Neural crest cell (in vitro differentiated cells): ENCODE measurements at places on chromosomes 3 and 15.

- DNase-seq, result no peak
Measured at GRCh38 chr3:137110392-137110996, 152.7 kb downstream of the IL20RB start.

- DNase-seq, result no peak
Measured at GRCh38 chr15:68228143-68228970, 1.2 kb downstream of the CLN6 start.

GRCh38 chr3:64871834-64872249 is 184.0 kb upstream of the ADAMTS9 start:
- no peak for DNase-seq

GRCh38 chr3:63230146-63230545 is 48.0 kb upstream of the SYNPR start:
- no peak for DNase-seq

DNA sequence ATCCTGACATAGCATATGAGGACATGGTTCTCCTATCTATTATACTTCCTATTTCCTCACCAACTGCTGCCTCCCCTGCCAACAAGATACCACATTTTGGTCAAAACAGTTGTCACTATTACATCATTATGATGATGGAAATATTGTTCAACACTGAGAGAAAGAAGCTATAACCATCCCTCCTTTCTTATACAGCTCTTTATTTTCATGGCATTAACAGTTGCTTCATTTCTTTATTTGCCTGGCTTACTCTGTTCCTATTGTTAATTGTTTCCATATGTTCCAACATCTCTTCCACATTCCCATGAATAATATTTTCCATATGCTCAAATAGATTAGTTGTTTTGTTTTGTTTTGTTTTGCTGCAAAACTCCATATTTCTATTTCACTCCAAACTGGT is 40.8 kb upstream of the FILIP1L start:
- no peak for DNase-seq

DNA sequence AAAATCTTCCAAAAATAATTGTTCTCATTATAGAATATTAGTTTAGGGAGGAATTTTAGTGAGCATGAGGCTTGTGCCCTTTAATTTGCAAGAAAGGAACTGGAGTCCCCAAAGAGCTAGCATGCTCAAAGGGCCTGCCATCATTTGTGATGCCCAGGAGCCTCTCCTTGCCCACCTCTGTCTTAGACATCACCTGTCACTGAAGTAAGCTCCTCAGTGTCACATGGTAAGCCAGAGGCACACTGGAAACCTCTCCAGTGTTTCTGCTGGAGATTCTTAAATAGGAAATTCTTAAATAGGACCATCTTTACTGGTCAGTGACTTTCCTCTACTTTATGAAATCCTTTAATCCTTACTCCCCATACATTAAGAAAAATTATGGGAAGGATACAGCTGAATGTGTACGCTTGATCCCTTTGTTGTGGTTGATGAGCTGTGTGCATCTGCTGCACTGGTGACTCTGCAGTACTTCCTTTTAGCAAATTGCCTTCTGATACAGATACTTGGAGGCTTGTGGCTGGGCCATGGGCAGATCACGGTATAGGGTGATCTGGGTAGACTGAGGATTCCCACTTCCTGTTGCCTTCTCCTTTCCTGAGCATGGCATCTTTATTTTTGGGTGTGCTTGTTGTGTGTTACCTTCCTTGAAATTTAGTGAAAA is 197.4 kb downstream of the KLHL25 start:
- no peak for DNase-seq

DNA sequence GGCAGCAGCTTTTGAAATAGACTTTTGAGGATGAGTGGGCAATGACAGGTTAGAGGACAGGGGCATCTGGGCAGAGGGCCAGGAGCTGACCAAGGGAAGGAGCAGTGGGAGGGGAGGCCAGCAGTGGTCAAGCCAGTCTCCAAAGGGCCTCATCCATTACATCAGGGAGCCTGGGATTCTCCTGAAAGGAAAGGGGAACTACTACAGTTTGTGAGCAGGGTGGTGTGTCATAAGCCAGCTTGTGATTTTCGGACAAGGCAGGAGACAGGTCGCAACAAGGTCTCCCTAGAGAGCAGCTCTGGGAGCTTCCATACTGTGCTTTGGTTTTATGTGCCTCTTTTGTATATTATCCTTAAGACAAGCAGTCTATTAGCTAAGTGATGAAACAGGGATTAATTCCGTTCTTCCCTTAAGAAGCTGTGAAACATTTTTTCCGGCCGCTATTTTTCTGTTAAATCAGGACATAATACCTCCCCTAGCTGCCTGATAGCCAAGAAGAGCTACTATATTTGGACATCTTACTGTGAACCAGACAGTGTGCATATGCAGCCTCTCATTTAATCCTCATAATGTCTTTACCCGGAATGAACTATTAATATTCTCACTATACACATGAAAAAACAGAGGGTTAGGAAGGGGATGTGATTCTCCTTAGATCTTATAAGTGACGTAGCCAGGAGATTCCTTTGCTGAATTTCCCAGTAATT is 46.4 kb downstream of the C2CD4B start:
- no peak for DNase-seq

DNA sequence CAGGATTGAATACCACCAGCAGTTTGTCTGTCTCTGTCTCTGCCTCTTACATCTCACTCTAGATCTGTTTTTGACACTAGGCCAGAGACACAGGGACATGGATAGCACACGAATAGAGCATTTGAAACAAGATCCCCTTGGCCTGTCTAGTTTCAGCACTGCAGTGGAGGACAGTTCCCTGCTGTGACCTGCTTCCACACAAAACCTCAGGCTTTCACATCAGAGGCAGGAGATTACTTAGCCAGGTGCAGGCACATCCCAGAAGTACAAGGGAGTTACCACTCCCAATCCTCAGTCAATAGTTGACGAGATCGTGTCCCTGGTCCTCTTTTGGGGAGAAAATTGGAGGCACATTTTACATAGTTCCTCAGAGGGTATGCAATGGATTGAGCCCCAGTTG is 34.0 kb upstream of the CCK start:
- peak; percentile 43 for DNase-seq

- DNase-seq, result no peak
Measured at GRCh38 chr15:78213956-78214355, 20.4 kb downstream of the ACSBG1 start.

DNA sequence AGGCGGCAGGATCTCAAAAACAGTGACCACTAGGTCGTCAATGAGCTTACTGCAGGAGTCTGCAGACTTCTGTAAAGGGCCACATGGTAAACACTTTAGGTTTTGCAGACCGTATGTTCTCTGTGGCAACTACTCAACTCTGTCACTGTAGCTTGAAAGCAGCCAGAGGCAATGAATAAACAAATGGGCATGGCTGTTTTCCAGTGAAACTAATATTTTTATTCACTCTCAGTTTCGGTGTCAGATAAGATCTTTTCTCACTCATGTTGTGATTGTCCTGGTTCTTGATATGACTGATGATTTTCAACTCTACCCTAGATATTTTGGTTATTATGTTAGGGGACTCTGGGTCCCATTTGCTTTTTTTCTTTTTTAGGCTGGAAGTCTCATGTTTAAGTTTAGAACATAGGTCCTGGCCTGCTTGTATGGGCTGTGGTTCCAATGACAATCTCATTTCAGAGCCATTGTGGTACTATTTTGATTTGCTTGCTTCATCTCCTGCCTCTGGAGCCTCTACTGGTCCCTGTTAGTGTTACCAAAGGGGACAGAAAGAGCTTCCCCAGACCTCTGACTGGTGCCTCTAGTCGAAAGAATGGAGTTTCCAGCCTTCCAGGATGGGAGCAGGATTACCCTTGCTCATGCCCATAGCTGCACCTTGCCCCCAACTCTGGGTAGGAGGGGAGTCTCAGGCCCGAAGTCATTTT is 222.0 kb downstream of the STT3B start:
- DNase-seq, result no peak

DNA sequence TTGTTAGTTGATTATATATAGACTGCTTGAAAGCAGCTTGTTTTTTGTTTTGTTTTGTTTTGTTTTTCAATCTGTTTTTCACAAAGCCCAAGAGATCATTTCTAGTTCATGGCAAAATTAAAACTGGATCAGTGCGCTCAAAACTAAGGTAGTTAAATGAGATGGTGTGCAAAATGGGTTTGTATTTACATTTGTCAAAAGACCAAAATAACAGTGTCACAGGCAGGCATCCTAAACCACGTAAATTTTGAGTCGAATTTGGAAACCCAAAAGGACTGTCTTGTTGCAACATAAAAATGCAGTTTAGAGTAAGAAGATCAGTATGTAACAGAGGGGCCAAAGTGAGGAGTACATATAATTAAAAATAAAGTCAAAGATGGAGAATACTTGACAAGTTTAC is 2.4 kb downstream of the DMXL2 start:
- no peak for DNase-seq

DNA sequence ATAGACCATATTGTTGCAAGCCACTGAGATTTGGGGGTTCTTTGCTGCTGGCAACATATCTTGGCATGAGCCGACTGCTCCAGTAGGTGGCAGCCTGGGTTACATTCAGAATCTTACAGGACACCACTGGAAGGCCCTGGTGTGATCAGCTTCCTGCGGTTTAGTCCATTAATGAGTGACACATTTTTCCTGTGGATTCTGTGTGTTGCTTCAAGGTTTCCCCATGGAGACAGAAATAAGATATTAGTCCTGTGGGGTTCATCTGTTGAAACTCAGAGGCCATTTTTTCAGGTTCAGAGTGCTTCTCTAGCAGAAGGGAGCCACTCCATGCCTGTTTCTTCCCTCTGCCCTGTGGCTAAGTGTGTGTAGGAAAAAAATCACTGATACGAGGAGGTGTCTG is 116.2 kb downstream of the MFSD1 start:
- DNase-seq, result peak; percentile 35

DNA sequence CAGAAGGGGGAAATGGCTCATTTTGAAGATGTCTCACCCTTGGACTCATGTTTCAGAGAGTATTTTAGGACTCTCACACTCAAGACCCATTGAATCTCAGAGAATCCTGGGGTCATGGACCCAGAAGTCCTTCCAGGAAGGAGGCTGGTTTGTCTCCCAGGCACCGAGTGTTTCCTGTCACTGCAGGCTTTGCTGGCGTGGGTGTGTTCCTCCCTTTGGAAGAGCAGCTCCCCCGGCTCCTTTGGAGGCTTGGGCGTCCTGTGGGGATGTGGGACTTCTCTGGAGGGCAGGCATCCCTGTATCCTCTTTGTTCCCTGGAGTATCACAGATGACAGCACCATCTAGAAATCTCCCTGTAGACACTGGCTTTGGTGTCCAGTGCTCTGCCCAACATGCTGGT is 40.0 kb downstream of the DNAH1 start:
- DNase-seq, result no peak

DNA sequence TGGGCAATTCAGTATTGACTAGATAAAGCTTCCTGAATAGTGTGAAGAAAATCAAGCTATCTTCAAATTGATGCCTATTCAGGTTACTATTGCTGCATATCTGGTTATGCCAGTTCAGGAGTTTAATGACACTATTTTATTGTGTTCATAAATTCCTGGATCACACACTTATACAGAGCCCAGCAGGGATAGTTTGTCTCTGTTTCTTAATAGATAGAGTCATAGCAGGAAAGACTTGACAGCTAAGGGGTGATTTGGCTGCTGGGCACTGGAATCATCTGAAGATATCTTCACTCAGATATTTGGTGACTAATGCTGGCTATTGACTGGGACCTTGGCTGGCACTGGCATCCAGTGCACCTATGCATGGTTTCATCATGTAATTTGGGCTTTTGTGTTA is 187.8 kb downstream of the PYDC2 start:
- no peak for DNase-seq

DNA sequence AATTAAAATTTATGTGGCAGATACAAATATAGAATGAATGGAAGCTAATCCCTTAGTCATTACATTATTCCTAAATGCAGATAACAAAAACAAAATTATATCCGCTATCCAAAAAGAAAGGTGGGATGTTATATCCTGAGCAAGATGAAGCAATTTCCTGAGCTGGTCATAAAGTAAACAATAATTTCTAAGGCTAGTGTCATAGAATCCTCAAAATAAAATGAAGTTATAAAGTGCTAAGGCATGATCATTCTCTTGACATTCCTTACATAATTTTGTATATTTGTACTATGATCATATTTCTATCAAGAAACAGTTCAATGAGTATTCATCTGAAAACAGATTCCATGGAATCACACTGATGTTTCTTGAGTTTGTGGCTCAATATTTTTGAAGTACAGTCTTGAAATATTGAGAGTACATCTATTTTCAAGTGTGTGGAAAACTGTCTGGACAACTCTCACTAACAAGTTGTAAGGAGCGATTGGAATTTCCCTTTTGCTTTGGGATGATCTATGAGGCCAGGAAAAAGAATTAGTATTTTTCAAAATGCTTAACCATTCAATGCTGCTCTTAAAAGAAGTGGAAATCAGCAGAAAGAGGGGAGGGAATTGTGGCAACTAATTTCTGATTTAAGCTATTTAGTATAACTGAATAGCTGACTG is 92.4 kb downstream of the ABI3BP start:
- no peak for DNase-seq

- DNase-seq, result no peak
Measured at GRCh38 chr3:27729748-27730611, 7.9 kb upstream of the EOMES start.

- DNase-seq, result no peak
Measured at GRCh38 chr15:59205839-59206622, 612 bp upstream of the LDHAL6B start.

- no peak for DNase-seq
Measured at GRCh38 chr15:52800828-52801747, 11.0 kb upstream of the ONECUT1 start.

GRCh38 chr15:87604857-87605446 is 651.6 kb downstream of the NTRK3 start:
- peak; percentile 34 for DNase-seq

GRCh38 chr3:141287326-141287725 is 55.7 kb downstream of the PXYLP1 start:
- no peak for DNase-seq

GRCh38 chr3:125148016-125148812 is 64.3 kb downstream of the SLC12A8 start:
- no peak for DNase-seq

DNA sequence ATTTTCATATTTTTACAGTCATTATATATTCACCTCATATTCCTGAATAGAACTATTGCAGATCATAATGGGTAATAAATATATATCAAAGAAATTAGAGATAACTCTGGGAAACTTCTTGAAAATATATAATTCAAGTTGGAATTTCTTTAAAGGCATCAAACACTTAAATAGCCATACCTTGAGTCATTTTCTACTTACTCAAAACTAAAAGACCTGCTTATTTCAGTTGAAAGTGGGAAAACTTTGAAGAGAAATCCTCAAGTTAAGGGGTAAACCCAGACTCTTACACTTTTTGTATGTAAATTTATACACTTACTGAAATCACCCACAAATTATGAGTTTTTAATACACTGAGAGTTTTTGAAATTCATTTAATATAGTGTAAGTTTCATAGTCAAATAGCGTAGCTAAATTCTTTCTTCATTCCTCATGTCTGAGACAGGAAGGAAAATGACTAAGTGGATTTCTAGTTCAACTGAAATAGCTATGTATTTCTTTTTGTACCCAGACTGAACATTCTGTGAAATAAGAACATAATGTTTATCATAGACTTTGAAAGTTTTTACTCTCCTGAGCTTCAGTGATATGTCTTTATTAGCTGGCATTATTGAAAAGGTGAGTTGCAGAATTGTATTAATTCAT is 4.6 kb upstream of the ALCAM start:
- no peak for DNase-seq
